ENCODE measurements at places on chromosomes 7 and 10.

DNA sequence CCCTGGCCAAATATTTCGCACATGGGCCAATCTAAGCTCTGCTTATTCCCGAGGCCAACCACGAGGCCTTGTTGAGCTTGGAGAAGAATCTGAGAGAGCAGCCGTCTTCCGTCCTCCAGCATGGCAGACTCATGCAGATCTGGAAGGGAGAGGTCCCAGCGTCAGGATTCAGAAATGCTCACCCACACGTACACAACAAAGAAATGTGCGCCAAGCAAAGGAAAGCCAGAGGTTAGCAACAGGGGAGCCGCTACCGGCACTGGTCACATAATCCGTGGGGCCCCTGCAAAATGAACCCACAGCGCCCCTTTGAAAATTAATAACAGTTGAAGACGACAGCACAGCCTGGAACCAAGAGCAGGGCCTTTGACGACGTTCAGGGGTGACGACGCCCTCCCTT, 25.4 kb upstream of the PRKAG2 start:
- DNase-seq: no peak

DNA sequence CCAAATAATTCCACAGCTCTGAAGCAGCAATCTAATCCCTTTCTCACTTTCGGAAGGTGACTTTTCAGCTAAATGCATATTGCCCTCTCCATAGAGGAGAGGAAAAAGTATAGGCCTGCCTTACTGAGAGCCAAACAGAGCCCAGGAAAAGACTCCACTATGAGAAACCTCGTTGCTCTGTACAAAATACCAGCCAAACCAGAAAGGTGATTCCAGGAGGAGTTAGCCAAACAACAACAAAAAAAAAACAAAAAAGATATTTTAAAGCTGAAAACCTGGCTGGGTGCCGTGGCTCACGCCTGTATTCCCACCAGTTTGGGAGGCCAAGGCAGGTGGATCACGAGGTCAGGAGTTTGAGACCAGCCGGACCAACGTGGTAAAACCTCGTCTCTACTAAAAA, 70.5 kb downstream of the HOXA1 start:
- no peak for DNase-seq

- no peak for DNase-seq
Observed at GRCh38 chr7:2299870-2300512, 14.2 kb downstream of the SNX8 start.

DNA sequence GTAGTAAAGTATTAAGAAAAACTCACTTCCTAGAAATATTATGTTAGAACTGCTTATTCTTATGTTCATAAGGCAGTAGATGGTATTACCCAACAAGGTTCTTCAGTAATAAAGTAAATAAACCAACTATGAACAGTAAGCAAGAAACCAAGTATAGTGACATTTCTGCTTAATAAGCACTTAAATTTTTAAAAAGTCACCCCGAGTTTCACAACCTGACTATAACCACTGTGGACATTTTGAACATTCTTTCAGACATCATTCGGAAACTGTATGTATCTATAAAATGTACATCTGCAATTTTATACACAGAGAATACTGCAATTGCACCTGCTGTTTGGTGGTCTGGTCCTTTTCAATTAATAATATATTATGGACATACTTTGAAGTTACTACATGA, 1073.6 kb downstream of the XPNPEP1 start:
- DNase-seq: no peak

DNA sequence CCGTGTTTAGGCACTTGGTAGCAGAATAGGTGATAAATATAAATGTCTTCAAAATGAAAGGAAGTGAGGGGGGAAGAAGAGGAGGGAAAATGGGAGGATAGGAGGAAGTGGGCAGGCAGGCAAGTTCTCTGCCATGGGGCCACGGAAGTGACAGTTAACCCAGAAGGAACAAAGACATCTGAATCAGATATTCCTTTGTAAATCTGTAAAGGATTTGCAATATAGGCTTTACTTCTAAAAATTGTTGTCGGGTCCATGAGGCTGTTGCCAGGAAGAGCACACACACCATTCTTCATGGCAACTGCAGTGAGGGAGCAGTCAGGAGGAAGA, 23.7 kb upstream of the RASSF4 start:
- DNase-seq: no peak

DNA sequence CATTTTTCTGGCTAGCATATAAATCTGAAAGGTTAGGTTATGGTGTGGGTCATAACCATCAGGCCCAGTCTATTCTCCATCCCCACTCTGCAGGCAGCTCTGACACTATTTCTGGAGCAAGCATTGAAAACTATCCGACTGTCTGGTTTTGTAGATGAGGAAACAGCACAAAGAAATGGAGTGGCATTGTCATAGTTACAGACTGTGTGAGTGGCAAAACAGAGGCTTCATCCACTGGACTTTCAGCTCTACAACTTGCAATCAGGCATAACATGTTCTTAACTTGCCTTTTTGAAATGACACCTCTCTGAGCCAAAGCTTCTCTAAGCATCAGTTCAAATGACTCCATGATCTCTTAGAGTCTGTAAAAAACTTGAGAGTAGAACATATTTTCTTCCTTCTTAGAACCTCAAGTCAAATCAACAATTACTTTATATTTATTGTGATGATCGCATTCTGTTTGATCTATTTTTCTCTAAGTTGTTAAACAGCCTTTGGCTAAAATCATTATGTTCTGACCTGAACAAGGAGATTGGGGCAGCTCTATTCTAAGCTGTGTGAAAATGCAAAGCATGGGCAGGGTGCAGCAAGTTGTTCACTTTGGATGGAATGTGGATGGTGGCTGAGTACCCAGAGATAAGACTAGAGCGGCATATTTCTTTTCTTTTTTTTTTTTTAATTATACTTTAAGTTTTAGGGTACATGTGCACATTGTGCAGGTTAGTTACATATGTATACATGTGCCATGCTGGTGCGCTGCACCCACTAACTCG, 68.5 kb downstream of the LRRC4 start:
- no peak for DNase-seq

- DNase-seq: no peak
Observed at GRCh38 chr10:11797847-11798633, 25.1 kb upstream of the PROSER2 start.

DNA sequence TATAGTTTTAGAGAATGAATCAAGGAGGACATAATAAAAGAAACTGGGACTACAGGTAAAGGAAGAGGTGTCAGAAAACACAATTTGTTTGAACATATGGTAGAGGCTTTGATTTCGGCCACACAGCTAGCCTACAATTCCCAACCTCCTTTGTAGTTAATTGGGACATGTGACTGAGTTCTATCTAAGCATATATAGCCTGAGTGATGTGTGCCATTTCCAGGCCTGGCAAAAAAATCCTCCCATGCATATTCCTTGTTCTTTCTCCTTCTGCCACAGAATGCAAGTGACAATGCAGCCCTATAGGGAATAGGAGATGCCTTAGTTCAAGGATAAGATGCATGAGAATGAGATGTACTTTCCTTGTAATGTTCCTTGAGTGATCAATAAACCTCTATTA, 590.7 kb upstream of the STEAP1 start:
- no peak for DNase-seq

DNA sequence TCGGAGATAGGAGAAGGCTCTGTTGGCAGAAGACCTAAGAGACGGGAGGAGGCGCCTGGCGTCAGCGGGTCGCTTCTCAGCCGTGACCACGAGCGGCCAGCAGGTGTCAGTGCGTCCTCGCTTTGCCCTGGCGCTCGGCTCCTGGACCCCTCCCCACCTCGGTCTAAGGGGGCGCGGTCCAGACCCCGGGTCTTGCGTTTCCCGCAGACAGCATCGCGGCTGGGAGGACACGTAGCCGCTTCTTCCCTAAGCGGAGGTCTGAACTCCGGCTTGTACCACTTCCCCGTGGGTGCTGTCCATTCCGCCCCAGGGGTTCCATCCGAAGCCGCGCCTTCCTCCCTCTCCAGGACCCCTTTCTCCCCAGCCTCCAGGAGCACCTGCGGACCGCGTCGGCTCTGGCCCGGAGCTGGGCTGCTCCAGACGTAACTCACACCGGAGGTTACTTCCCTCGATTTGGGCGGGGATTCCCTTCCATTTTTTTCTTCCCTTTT, 593 bp upstream of the ADRA2A start:
- DNase-seq: peak; percentile 60

GRCh38 chr10:100998183-100998990, 1.2 kb upstream of the LZTS2 start:
- DNase-seq: peak; percentile 77
